Left renal pelvis (tissue), 4 donors: ENCODE measurements at places on chromosomes 2 and 18. TPM values are rescaled to one million over a fixed set of nuclear protein-coding genes. Genes with fewer than 3 reads are reported as not detected.

DNA sequence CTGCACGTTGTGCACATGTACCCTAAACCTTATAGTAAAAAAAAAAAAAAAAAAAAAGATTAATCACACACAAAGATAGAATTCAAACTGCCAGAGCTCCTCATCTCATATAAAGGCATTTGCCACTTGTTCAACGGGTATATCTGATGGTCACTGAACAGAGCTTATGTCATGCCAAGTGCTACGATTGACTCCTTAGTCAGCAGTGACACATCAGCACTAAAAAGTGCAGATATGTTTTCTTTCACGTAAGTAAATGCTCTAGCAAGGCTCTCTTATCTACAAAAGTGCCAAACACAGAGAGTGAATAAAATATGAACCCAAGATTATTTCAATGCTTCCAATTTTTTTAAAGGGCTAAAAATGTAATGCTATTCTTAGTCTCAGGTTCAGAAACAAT, 1.1 kb downstream of the LMAN1 start:
- no peak for DNase-seq

Gene ANTXR1
- 70.5 TPM for polyA plus RNA-seq

DNA sequence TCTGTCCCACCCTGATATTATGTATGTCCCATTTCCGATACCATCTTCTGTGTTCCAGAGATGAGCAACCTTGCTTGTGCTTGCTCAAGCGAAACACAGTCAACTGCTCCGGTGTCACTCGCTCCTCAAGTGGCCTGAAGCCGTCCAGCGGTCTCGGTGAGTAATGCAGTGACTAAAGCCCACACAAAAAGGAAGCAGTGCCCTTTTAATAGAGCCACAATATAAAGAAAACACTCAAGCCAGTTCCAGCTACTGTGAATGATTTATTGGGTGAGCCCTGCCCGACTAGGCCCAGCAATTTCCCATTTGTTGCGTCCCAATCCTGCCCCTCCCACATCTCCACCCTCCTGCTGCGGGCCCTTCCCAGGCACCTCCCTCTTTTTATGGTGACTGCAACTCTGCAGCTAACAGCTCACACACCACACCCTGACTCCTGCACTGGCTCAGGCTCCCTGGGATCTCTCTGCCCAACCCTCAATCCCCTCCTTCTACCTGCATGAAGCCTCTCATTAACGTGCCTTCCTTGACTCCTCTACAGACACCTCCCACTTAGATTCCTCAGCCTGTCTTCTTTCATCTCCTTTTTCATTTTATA, 44.2 kb upstream of the DSC1 start:
- peak; percentile 74 for DNase-seq

DNA sequence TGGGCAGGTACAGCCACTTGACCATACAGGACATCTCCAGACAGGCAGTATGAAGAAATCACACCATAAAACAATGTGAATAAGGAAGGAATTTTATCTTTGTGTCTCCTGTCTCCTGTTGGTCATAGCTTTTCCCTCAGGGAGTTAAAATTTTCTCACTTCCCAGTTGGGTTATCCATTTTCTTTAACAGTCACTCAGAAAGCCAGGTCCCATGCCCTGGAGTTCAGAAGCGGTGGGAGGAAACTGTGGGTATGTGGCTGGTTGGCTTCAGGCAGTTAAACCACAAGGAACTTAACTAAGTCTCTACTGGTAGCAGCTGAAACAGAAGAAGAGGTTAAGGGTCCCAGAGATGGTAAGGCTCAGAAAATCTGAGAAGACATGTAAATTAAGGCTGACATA, 6.5 kb upstream of the SMAD2 start:
- DNase-seq = no peak

Gene TCF4
- 66.7 TPM for polyA plus RNA-seq

Gene ST8SIA3
- not detected for polyA plus RNA-seq

Gene DHX57
- polyA plus RNA-seq = 28.0 TPM

DNA sequence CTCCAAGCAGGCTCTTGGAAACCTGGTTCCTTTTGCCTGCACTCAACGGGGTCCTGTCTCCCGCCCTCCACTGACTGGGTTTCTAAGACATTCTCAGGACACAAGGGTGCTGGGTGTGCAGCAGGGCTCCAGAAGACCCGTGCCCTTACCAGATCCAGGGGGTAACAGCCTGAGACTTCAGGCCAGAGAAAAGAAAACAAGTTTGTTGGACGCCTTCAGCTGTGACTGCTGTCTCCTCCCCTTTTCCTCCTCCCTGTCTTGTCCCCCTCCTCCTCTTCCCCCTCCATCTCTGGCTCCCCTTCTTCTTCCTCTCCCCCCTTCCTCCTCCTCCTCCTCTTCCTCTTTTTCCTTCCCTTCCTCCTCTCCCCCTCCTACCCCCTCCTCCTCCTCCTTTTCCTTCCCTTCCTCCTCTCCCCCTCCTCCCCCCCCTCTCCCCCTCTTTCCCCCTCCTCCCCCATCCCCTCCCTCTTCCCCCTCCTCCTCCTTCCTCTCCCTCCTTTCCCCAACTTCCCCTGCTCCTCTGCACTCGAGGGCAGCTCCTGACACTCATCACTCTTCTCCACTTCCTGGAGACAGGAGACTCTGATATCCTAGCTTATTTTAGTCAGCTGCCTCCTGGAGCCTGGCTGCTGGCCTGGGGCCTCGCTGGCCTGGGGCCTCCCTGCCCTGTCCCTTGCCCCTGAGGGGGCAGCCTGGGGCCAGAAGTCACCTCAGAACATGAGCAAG, 12.4 kb downstream of the ADRA2B start:
- no peak for DNase-seq

DNA sequence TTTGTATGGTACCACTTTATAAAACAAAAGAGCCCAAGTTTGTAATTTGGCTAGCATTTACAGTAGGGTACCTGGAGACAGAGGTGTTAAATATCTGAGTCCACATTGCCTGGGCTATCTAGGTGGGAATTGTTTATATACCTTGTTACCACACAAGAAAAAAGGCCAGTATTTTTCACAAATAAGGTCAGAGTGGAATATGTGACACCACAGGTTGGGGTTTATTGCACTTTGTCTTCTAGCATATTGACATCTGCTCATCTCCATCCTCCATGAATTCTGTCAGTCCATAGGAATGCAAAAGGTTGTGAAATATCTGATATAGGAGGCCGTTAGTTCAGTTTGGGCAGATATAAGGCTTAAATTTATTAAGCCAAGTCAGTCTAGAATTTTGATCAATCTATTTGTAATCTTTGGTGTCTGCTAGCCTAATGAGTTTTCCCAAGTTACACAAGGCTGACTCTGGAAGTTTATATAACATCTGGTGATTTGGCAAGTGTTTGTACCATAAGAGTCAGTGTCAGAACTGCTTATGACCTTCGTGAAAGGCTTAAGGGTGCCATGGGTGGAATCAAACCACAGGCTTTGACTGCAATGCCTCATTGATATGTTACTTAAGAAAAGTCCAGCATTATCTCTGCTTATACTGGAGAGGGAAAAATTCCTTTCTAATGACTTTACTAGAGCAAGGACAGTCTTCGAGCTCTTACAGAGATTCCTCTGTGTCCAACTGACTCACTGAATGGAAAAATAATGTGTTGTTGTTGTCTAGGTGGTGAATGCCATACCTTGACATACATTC, 11.3 kb upstream of the DPP4 start:
- no peak for DNase-seq

DNA sequence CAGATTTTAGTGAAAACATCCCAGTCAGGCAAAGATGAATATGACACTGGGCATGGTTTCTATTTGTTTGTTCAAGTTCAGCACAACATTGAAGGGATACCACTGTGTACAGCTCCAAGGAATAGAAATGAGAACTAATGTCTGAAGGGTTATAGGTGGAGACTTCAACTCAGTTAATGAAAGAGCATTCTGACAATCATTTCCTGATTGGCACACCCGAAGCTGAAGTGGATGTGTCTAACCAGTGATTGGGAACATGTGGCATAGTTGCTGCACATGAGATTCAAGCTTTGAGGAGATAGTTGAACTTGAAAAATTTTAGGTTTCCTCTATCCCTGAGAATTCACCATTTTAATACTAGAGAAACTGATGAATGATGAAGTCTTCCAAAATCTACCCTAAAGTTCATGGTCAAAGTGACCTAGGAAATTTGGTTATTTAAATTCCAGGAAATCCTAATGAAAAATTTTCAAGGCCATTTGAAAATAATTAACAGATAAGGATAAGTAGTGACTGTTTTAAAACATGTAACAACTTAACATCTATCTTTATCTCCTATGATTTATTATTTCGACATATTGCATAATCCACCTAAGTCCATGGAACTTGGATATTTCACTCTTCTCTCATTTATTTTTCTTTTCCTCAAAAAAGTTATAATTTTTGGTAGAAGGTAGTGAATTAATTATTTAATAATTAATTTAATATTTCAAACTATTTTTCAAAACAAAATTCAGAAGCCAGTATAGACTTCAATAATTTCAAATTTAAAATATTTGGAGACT, 38.0 kb downstream of the SLC9A4 start:
- DNase-seq = no peak

DNA sequence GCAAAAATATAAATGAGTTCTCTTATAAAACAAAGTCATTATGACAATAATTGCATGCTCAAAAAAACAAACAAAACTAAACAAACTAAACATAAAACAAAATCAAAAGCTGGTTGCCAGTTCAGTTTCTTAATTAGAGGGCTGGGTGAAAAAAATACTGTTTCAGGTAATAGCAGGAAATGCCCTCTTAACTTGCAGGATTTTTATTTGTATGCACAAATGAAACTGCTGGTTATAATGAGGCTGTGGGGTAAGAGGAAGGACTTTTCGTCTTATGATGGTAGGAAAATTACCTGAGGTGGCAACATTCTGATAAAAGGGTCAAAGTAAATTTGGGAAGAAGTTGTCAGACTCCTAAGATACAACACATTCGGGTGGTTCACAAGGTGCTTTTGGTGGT, 21.5 kb upstream of the CDKL4 start:
- DNase-seq = no peak

- DNase-seq = no peak
These were observed 47.7 kb downstream of the COLEC12 start for GRCh38 chr18:452816-453215.

- DNase-seq = no peak
These were observed 73.3 kb upstream of the THOC1 start for GRCh38 chr18:341102-341501.

GRCh38 chr2:159118859-159119500, 150.5 kb downstream of the TANC1 start:
- no peak for DNase-seq

Gene STARD6
- polyA plus RNA-seq = 0.18 TPM

- DNase-seq = no peak
These were observed 44.8 kb downstream of the DIPK1C start for GRCh38 chr18:74412116-74412880.

GRCh38 chr18:56043641-56044061, 455.7 kb upstream of the TCF4 start:
- no peak for DNase-seq

GRCh38 chr2:179729966-179730365, 131.4 kb downstream of the ZNF385B start:
- no peak for DNase-seq

GRCh38 chr2:209821806-209822205, 50.2 kb downstream of the UNC80 start:
- no peak for DNase-seq

DNA sequence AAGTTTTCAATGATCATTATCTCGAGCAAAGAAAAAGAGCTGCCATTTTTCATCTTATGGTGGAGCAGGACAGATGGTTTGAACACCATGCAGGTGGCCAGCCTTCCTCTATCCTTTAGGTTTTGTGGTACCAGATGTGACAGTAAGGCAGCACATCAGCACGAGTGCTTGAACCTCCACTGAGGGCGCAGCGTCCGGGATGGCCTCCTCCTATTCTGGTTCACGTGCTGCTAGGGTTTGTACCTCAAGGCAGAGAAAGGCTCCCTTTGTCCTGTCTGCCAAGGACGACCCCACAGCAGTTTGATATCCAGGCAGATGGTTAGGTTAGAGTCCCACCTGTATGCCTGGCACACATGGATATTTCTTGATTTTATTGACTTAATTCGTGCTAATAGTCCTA, 50.2 kb downstream of the DCDC2C start:
- DNase-seq = no peak

Gene CCDC85A
- 1.3 TPM for polyA plus RNA-seq

GRCh38 chr2:213121690-213122089, 29.7 kb downstream of the IKZF2 start:
- no peak for DNase-seq

Gene EVX2
- not detected for polyA plus RNA-seq

GRCh38 chr18:59990121-59990823, 90.5 kb downstream of the PMAIP1 start:
- DNase-seq = no peak

Gene PCARE
- polyA plus RNA-seq = 0.05 TPM

DNA sequence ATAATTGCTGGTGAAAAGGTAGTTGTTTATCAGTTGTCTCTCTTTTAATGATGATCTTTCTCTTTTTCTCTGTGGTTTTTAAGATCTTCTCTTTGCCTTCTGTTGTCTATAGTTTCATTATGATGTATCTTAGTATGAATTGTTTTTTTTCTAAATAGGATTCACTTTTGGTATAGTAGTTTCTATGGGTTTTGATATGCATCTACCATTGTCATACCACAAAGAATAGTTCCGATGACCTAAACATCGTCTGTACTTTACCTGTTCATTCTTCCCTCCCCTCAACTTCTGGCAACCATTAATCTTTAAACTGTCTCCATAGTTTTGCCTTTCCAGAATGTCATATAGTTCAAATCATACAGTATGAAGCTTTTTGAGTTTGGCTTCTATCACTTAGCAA, 19.6 kb downstream of the RDH14 start:
- DNase-seq = no peak

Gene TNFAIP6
- 2.7 TPM for polyA plus RNA-seq
